Melanocyte of skin (primary cell): ENCODE measurements at places on chromosomes 16 and 17. TPM values are rescaled to one million over a fixed set of nuclear protein-coding genes. Genes with fewer than 3 reads are reported as not detected.

The CD19 gene
- total RNA-seq: 0.34 and 0.36 TPM in 2 replicates

The ADGRG3 gene
- 0.15 TPM in 1 of 2 replicates, not detected in the other for total RNA-seq

The SAMD14 gene
- total RNA-seq: 0.15 and 0.33 TPM in 2 replicates

The CAPNS2 gene
- total RNA-seq: 0.73 TPM in 1 of 2 replicates, not detected in the other

The KRT20 gene
- not detected in 2 replicates for total RNA-seq

The MMP28 gene
- total RNA-seq: not detected in 2 replicates

The MXRA7 gene
- 50.3 and 52.9 TPM in 2 replicates for total RNA-seq
